ENCODE measurements at places on chromosomes 16 and 17. TPM values are rescaled to one million over a fixed set of nuclear protein-coding genes. Genes with fewer than 3 reads are reported as not detected.

Gene TGFB1I1
- 35.5 TPM for total RNA-seq

- no peaks in the 10 kb centered on the region for H3K36me3 ChIP-seq
- no peak for DNase-seq
- no peaks in the 10 kb centered on the region for H3K27me3 ChIP-seq
- no peaks in the 10 kb centered on the region for H3K4me1 ChIP-seq
Measured at GRCh38 chr17:69749911-69750310, 325.1 kb upstream of the KCNJ16 start.

DNA sequence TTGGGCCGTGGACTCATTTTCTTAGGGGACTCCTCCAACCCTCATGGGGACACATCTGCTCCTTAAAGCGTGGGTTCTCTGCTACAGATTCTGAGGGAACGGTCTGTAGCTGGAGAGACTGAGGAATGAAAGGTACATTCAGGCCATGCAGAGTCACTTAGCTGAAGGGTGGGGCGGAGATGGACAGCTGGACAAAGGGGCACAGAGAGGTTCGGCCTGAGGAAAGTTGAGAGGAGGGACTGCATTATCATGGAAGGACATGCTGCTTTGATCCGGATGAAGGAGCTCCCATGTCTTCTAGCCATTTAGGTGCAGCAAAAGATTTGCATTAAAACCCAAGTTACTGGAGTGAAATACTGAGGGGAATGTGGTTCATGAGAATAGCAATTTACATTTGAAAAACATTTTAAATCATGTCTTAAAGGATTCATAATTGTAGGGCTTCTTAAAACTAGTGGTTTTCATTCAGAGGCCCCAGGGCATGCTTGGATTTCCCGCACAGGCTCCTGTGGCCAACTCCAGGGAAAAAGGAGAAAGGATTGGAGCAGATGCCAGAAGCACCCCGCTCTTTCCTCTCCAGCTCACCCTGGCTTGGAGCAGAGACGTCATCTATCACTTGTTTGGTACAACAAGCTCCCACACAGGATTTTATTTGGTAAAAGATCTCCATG is 54.2 kb downstream of the CDRT4 start:
- no peak overlapping the region for H3K27ac ChIP-seq
- H3K4me1 ChIP-seq = peaks cover 5% of the 10 kb centered on the region
- no peak for DNase-seq
- H3K4me3 ChIP-seq = no peak overlapping the region

DNA sequence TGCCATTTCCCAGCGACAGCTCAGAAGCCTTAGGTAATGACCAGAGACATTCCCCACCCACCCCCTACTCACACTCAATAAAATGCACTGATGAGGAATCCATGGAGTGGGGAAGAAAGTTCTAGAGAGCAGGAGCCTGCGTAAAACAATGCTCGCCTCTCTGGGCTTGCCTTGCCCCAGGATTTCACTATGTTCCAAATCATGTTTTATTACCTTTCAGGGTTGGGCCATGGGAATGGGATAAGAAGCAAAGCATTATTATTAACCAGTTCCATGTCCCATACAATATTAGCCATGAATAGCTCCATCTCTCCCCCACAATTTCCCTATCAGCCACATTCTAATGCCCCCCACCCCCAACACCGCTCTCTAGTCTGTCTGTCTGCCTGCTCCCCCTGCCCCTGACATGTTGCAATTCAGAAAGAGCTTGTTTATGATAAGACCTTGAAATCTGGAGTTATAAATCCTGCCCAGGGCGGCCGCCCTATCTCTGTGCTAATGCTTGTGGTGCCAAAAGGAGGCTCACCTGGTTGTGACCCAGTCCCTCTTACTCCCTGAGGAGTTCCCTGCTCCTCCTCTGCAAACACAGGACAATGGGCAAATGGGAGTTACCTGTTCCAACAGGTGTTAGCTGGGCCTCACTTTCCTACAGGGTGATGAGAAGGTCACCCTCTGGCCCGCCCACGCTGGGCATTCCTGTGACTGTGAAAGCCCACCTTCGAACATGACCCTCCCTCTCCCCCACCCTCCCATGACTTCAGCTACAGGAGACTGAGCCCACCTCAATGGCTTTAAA is 28.0 kb upstream of the DDX52 start:
- no peaks in the 10 kb centered on the region for H3K36me3 ChIP-seq
- H3K27ac ChIP-seq = peak overlapping the region; percentile 58
- no peak for DNase-seq
- H3K27me3 ChIP-seq = no peaks in the 10 kb centered on the region
- H3K4me1 ChIP-seq = peaks cover 19% of the 10 kb centered on the region
- no peak overlapping the region for H3K4me3 ChIP-seq

DNA sequence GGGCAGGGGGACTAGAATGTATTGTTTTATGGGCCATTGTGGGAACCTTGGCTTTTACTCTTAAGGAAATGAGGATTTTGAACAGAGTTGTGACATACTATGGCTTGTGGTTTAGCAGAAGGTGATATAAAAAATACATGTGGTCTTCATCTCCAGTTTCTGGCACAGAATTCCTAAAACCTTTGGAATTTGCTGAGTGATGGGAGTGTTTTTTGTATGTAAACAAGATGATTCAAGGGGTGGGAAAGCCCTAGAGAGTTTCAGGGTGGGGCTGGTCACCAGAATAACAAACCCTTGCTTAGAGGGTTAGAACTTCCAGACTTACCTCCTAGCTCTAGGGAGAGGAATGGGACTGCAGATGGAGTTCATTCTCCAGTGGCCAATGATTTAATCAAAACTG is 316.1 kb downstream of the PHKB start:
- no peak overlapping the region for H3K4me3 ChIP-seq
- no peaks in the 10 kb centered on the region for H3K36me3 ChIP-seq
- H3K4me1 ChIP-seq = no peaks in the 10 kb centered on the region
- no peak for DNase-seq
- no peaks in the 10 kb centered on the region for H3K27me3 ChIP-seq
- no peak overlapping the region for H3K27ac ChIP-seq

DNA sequence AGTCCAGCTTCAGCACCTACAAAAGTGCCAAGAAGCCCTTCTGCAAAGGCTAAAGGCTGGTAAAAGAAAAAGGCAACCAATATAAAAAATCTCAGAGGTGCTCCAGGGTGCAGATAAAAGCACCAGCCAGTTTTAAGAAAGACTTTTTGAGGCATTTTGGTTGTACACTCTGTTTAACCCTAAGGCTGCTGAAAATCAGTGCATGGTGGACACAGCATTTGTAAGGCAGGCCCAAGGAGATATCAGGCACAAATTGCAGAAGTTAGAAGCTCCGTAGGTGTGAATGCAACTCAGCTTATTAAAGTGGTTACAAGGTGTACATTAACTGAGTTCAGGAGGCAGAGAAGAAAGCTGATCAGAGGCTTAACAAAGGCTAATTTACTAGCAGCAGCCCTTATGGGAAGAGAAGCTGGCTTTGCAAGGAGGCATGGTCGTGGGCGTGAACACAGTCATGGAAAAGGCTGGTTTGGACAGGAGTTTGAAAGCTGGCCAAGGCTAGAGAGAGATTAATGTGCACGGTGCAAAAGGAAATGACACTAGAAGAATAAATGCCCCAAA is 21.1 kb downstream of the ACSM1 start:
- peaks cover 8% of the 10 kb centered on the region for H3K36me3 ChIP-seq
- H3K4me1 ChIP-seq = peaks cover 56% of the 10 kb centered on the region
- peak overlapping the region; percentile 94 for H3K27ac ChIP-seq
- no peak for DNase-seq

Gene ACSM5
- not detected for total RNA-seq

Gene BAHCC1
- 34.9 TPM for total RNA-seq

DNA sequence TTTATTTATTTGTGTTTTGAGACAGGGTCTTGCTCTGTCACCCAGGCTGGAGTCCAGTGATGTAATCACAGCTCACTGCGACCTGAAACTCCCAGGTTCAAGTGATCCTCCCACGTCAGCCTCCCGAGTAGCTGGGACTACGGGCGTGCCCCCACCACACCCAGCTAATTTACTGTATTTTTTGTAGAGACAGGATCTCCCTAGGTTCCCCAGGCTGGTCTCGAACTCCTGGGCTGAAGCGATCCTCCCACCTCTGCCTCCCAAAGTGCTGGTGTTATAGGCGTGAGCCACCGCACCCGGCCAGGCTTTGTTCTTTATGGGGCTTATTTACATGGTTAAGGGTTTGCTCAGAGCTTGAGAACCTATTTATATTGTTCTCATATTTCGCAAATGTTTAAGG is 5.8 kb upstream of the MEIOB start:
- peaks cover 60% of the 10 kb centered on the region for H3K27me3 ChIP-seq
- H3K4me3 ChIP-seq = no peak overlapping the region

GRCh38 chr16:921321-921905 is 49.4 kb downstream of the LMF1 start:
- H3K36me3 ChIP-seq = peaks cover 48% of the 10 kb centered on the region
- H3K4me3 ChIP-seq = no peak overlapping the region
- no peaks in the 10 kb centered on the region for H3K27me3 ChIP-seq
- DNase-seq = no peak

Gene CETP
- 0.13 TPM for total RNA-seq

DNA sequence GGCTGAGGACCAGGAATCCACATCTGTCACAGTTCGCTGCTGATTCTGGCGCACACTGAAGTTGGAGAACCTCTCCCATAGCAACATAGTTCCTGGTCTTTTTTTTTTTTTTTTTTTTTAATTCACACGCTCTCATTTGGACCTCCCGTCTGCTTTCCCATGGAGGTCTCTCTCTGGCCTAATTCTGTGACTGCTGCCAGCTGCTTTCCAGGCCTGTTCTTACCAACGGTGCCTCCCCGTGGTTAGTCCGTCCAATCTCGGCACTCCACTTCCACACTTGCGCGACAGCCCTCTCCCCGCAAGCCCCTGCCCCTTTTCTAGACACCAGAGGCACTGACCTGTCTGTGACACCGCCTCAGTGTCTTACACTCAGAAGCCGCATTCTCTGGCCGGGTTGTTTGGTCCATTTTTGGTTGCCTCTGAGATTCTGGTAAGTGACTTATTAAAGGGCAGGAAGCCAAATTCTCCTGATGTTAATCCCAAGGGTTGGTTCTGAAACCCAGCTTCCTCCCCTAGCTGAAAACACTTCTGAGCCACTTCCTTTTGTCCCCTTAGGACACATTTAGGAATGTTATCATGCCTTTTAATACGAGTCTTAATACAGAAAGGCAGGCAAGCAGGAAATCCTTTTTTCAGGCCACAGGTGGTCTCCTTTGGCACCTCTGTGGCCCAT is 1.1 kb upstream of the AKTIP start:
- H3K4me3 ChIP-seq = peak overlapping the region; percentile 88
- H3K27me3 ChIP-seq = no peaks in the 10 kb centered on the region
- no peak for DNase-seq
- H3K36me3 ChIP-seq = peaks cover 1% of the 10 kb centered on the region

- no peak overlapping the region for H3K27ac ChIP-seq
- peaks cover 7% of the 10 kb centered on the region for H3K27me3 ChIP-seq
- H3K4me1 ChIP-seq = no peaks in the 10 kb centered on the region
Measured at GRCh38 chr16:23355106-23355670, 53.1 kb downstream of the SCNN1B start.

- DNase-seq = no peak
- no peak overlapping the region for H3K4me3 ChIP-seq
- H3K27me3 ChIP-seq = peaks cover 35% of the 10 kb centered on the region
- no peak overlapping the region for H3K27ac ChIP-seq
- H3K36me3 ChIP-seq = no peaks in the 10 kb centered on the region
- no peaks in the 10 kb centered on the region for H3K4me1 ChIP-seq
Measured at GRCh38 chr17:80443498-80443897, 28.5 kb downstream of the ENDOV start.

GRCh38 chr16:29806641-29807425 is 504 bp downstream of the MAZ start:
- H3K27me3 ChIP-seq = no peaks in the 10 kb centered on the region
- peak overlapping the region; percentile 79 for H3K4me3 ChIP-seq
- H3K36me3 ChIP-seq = peaks cover 1% of the 10 kb centered on the region
- H3K4me1 ChIP-seq = peaks cover 59% of the 10 kb centered on the region
- H3K27ac ChIP-seq = peak overlapping the region; percentile 92

DNA sequence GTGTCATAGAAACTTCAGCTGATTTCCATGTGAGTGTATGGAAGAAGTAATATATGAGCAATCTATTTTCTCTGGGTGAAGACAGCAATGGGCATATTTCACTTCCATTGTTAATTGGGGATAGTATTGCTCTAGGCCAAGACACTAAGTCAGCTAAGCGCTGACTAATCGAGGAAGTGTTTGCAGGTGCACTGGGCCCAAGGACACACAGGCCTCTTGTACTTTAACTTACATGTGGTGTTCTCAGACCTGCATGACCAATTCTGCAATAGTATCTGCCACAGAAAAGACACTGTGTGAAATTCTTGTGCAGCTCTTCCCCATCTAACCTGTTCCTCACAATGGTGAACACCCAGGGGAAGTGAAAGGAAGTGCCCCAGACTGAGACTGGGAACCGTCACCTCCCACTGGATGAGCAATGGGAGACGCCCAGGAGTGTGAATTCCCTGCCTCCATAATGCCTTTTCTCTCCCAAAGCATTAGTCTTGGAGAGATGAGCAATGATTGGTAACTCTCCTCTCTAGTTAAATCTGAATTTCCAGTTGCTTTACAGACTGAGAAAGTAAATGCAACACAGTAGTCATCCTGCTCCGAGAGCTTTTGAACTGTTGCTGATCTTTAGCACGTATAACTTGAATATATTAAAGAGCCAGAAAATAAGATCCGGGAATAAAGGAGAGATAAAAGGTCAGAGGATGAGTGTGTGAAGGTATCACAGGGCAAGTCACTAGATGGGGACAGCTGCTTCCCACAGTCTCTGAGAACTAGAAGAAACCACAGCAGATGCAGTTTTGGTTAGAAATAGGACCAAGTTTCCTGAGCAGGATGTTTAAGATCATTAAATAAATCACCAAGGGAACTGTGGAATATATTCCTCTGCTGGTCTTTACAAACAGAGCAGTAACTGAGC is 82.6 kb downstream of the CDK5R1 start:
- no peak overlapping the region for H3K4me3 ChIP-seq
- H3K4me1 ChIP-seq = no peaks in the 10 kb centered on the region
- peaks cover 12% of the 10 kb centered on the region for H3K36me3 ChIP-seq
- no peak overlapping the region for H3K27ac ChIP-seq
- DNase-seq = no peak
- H3K27me3 ChIP-seq = no peaks in the 10 kb centered on the region

- peaks cover 6% of the 10 kb centered on the region for H3K36me3 ChIP-seq
- peaks cover 34% of the 10 kb centered on the region for H3K4me1 ChIP-seq
- no peak for DNase-seq
- peak overlapping the region; percentile 91 for H3K4me3 ChIP-seq
- H3K27me3 ChIP-seq = no peaks in the 10 kb centered on the region
- H3K27ac ChIP-seq = peak overlapping the region; percentile 5
Measured at GRCh38 chr17:62062302-62062701, 2.8 kb downstream of the MED13 start.

Measured in mesothelial cell of epicardium (in vitro differentiated cells).